ENCODE measurements at places on chromosomes 2 and 18. TPM values are rescaled to one million over a fixed set of nuclear protein-coding genes. Genes with fewer than 3 reads are reported as not detected.

DNA sequence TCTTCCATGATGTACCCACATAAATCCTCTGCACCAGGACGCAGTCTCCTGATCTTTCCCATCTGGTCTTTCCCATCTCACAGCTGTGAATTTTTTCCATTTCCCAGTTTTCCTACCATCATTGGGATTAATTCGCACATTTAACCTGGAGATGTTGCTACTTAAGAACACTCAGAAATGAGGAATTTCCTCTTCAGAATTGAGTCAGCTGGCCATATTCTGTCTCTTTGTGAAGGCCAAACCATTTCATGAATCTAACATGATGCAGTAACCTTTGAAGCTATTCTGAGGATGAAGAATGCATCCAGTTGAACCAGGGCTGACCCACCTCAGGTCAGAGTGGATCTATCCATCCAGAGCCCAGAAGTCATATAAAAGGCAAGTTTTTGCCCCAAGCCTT lies 326.8 kb downstream of the SETBP1 start:
- no peak for DNase-seq

DNA sequence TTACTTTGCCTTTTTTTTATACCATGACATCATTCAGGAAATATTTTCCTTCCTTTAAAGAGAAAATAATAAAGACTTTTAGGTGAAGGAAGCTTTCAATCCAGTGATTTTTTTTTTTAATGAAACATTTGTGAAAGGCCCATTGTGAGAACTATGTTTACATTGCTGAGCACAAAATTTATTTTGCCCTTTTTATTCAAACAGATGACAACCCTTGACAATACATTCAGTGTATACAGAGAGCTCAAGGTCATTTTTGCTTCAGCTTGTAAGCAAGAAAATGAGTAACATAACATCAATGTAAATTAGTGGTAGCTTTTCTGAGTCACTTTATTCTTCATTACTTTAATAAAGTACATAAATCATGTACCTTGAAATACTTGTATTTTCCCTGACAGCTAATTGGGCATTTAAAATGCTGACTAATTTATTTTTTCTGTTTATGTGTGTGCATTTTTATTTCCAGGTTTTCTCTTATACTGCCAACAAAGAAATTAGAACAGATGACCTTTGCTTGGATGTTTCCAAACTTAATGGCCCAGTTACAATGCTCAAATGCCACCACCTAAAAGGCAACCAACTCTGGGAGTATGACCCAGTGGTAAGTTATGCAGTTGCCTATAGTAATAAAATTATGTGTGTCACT lies 121.6 kb downstream of the GALNT1 start:
- DNase-seq = no peak

GRCh38 chr2:102303589-102303988 lies 7.8 kb upstream of the IL1RL1 start:
- DNase-seq = no peak

- DNase-seq = no peak
Measured at GRCh38 chr2:80403081-80403480, 98.5 kb upstream of the LRRTM1 start.

DNA sequence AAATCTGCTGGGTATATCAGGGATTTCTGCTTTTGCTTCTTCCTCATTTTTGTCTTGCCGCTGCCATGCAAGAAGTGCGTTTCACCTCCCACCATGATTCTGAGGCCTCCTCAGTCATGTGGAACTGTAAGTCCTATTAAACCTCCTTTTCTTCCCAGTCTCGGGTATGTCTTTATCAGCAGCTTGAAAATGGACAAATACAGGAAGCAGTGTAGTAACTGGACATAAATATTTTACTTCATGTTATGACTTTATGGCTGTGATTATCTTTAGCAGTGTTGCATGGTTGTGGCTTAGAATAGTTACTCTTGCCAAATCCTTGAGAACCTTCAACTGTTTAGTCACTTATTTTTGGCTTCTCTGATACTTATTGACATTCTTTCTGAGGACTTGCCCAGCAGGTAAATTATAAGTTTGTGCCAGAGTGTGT lies 66.2 kb upstream of the DLX2 start:
- no peak for DNase-seq

GRCh38 chr2:204645018-204645773 lies 99.9 kb downstream of the PARD3B start:
- DNase-seq = no peak

DNA sequence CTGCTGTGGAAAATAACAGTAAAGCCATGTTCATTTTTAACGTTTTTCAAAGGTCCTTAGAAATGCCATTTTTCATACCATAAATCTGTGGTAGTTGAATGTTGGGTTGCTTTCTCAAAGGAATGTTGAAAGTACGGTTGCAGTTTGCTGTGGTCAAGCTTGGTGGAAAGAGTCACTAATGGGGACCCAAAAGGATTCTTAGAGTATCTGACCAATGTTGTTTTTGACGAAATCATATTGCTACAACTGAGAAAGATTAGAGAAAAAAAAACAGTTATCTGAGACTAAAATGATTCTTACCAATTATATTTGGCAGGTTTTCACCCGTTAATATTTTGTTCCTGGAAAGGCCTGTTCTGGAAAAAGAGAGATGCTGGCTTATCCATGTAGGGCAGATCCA lies 439.5 kb upstream of the ETAA1 start:
- no peak for DNase-seq

GRCh38 chr2:112035786-112036185 lies 19.3 kb upstream of the TMEM87B start:
- DNase-seq = no peak

DNA sequence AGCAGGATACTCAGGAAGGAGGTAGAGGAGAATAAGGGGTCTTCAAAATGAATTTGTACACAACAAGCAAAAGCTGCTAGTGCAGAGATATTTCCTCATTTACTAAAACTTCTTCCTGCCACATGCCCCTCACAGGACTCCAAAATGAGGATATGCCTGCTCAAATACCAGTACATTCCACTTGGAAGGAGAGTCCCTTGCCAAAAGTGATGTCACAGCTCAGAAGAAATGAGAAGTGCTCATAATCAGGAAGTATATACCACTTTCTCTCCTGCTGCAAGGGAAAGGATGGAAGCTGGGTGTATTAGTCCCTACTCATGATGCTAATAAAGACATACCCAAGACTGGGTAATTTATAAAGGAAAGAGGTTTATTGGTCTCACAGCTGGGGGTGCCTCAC lies 87.7 kb upstream of the FSHR start:
- no peak for DNase-seq

GRCh38 chr2:25790074-25790790 lies 88.1 kb downstream of the ASXL2 start:
- DNase-seq = no peak

DNA sequence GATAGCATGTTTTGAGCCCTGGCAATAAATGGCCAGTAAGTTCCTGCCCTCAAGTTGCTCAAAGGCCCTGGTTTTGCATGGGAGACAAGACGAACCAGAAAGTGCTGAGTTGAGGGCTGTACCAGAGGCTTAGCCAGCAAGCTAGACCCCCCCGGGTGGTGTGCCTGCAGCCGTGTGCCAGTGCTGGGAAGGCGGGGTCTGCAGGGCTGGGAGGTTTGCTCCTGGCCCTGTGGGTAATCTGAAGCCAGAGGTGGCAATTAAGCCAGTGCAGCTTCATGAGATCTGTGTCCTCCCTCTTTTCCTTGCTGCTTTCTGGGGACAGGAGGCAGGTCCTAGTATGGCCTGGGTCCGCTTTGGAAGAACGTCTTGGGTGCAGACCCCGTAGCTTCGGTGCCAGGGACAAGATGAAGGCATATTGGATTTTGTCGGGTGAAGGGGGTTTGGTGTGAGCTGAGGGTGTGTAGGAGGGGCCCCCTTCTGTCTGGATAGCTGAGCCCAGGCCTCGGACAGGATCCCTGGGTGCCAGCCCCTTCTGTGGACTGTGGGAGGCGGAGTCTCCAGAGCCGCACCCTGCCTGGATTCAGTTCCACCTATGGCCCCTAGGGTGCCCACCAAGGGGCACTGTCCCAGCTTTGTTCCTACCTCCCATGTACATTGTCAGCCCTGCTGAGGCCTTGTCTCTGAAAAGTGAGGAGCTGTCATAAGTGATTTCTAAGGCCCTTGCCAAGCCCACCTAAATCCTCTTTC lies 15.6 kb downstream of the ATOH8 start:
- DNase-seq = no peak

ADAM23 gene
- 2.4 TPM for polyA plus RNA-seq

GPR39 gene
- not detected for polyA plus RNA-seq

MBD5 gene
- polyA plus RNA-seq = 22.8 TPM

RIOK3 gene
- polyA plus RNA-seq = 67.1 TPM

FBXO41 gene
- 1.7 TPM for polyA plus RNA-seq

Data from naive B cell (primary cell).